ENCODE measurements at places on chromosomes 12 and 14.

GRCh38 chr12:16130343-16130742 is 147.1 kb downstream of the SLC15A5 start:
- no peak for DNase-seq

DNA sequence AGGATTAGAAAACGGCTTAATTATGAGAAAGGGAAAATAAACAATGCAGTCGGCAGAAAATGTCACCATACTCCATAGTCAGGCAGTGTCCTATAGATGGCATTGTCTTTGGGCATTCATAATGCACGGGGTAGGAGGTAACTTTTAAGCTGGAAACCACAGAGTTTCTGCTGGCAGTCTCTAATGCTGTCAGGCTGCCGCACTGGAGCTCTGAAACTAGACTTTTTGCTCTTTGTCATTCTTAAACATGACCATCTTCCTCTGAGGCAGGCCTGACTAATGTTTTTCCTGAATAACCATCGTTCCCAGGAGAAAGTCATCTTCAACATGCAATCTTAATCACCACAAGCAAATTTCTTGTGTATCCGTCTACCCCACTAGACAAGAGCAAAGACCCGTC is 108.8 kb downstream of the ETNK1 start:
- no peak for DNase-seq

DNA sequence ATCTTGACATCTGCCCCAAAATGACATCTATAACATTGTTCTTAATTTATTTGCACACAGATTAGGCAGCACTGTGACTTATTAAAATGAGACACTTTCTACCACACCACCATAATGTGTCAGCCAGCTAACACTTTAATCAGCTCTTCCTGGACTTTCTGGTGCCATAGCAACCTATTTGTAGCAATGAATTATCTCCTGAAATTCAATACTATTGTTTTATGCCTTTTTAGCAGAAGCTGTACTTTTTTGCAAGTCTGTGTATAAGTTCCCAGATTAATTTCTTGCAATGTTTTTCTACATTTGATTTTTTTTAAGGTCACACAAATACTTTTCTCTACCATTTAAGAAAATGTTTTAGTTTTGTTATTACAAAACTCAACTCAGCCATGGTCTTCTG is 72.8 kb upstream of the SAV1 start:
- DNase-seq, result no peak

DNA sequence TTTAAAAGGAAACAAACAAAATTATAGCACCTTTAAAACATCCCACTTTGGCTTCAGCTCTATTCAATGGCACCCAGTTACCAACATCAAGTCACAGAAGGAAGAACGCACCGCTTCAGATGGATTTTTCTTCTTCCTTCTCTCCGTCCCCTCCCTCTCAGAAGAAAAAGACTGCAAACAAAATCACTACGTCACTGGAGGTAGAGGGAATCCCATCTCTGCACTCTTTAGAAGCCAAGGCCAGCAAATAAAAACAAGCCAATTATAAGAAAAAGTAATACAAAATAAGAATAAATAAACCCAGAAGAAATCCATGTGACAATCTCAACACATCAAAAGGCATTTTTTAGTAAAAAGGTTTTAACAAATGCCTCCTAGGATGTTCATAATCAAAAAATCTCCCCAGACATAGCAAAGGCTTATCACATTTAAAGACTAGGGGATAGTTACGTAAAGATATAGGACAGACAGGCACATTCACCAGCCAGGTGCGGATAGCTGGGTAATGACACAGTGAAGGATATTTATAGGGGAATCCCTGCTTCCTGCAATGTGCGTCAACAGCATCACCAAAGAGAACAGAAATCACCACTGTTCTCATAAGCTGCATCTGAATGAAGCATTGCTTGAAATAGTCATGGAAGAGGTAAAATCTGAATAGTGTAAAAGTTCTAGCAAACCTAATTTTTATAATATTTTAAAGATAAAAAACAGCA is 89.4 kb downstream of the R3HDM2 start:
- no peak for DNase-seq

DNA sequence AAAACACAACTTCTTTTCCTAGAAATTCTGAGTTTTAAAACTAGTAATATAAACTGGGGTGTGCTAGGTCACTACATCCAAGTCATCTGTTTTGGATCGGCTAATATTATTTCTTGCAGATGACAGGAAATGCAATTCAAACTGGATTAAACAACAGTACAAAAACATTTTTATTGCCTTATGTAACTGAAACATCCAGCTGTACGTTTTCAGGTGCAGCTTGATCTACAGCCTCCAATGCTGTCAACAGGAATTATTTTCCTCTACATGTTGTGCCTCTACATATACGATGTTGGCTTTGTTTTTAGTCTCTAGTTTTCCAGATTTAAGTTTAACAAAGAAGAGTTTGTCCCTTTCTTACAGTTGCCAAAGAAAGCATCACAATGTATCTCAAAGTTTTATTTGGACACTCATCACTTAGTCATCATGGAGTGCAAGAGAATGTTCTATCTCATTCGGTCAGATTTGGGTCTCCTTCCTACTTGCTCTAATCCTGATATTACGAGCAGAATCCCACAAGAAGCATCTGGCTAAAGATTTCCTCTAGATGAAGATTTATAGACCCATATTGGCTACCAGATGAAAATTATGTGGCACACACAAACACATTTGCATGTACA is 326.7 kb downstream of the SLC6A15 start:
- DNase-seq, result no peak

DNA sequence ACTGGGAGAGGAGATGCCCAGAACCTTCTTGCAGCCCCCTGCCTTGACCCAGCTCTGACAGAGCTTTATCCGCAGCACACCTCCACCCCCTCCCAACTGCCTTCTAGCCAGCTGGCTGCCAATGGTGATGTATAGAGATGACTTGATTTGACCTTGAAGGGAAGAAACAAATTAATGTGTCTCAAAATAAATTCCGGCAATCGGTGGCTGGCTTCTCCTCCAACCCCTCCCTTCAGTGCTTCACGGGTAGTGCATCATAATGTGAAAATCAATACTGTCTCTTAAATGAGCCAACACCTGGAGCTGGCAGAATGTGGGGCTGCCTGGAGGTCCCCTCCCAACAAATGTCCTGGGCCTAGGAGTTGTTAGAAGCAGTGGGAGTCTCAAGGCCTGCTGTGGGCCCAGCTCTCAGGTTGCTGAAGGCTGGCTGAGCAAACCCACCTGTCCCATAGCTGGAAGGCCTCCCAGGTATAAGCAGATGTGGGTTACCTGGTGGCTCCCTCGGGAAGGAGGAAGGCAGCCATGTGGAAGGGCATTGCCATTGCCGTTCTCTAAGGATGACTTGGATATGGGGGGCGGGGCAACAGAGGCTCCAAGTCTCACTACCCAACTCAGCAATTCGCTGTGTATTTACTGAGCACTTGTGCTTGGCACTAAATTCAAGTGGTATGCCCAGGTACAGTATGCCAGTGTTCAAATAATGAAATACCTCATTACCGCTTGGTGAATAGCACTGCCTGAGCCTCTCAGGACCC is 23.2 kb downstream of the HSPB8 start:
- no peak for DNase-seq

- DNase-seq, result no peak
These were observed 198.6 kb downstream of the BCL11B start for GRCh38 chr14:99073431-99073830.

GRCh38 chr14:85575617-85575898 is 45.6 kb downstream of the FLRT2 start:
- DNase-seq, result no peak
